ENCODE measurements at places on chromosomes 1 and 21.
A peak's percentile ranks its signal among the peaks of the same experiment; 100 is the strongest.

- no peak for DNase-seq
These were observed 174.2 kb downstream of the RRAGC start for GRCh38 chr1:38685388-38685787.

GRCh38 chr1:6984536-6984935 lies 199.3 kb downstream of the CAMTA1 start:
- no peak for DNase-seq

DNA sequence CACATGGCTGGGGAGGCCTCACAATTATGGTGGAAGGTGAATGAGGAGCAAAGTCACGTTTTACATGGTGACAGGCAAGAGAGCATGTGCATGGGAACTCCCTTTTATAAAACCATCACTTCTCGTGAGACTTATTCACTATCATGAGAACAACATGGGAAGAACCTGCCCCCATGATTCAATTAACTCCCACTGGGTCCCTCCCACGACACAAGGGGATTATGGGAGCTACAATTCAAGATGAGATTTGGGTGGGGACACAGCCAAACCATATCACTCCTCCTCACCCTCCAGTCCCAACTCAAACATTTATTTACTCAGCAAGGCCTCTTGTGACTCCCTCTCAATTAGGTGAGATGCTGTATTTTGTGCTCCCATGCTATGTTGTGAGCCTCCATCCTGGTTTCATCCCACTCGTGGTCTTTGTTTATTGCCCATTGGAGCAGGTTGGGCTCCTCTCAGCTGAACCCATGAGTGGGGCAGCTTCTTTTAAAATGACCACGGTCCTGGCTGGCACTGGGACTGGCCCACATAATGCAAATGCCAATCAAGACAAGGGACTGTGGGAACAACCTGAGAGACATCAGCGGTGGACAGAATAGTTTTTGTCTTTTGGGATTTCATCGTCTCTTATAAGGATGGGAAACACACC lies 28.8 kb downstream of the IRF2BP2 start:
- DNase-seq = no peak

DNA sequence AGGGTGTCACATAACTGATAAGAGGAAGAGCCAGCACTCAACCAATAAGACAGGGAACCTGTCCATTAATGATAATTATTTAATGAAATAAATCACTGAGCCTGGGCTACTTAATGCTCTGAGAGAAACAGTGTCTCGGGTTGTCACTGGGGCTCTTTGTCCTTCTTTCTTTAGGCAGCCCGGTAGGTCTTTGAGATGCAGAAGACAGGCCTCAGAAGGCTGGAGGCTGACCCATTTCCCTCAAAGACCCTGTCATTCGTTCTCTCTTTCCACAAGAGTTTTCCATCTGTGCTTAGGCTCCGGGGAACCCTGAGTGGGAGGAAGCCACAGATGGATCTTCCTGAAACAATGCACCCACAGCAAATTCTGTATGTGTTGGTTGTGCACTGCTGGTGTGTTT lies 68.2 kb downstream of the BRINP2 start:
- DNase-seq = no peak

DNA sequence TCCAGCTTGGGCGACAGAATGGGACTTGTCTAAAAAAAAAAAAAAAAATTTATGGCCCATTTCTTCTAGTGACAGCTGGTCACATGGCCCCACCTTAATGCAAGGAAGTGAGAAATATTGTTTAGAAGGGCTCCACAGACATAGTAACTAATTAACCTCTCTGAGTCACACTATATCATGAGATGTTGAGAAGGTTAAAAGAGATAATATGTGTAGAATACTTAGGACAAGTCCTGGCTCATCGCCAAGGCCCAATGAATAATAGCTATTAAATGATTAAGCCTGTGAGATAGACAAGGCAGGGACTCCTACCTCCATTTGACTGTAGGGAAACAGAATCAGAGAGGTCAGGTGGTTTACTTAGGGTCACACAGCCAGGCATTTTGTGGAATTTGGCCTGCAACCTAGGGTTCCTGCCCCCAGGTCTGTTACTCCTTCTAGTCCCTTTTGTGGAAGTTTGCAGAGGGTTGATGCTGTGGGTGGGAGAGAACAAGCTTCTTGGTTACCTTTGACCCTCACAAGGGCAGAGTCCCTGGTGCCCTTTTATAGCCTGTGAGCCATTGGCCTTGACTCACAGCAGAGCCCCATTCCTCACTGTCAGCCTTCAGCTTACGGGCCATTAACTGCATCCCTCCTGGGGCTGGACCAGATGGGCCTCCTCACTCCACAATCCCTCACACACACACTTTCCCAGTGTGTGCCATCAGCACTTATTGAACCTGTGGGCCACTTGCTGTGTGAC lies 48.5 kb downstream of the OPRD1 start:
- DNase-seq = no peak

GRCh38 chr1:205273551-205273982 lies 45.8 kb downstream of the TMCC2 start:
- DNase-seq = peak; percentile 83

- no peak for DNase-seq
These were observed 94.9 kb upstream of the ETV3 start for GRCh38 chr1:157233131-157233530.

DNA sequence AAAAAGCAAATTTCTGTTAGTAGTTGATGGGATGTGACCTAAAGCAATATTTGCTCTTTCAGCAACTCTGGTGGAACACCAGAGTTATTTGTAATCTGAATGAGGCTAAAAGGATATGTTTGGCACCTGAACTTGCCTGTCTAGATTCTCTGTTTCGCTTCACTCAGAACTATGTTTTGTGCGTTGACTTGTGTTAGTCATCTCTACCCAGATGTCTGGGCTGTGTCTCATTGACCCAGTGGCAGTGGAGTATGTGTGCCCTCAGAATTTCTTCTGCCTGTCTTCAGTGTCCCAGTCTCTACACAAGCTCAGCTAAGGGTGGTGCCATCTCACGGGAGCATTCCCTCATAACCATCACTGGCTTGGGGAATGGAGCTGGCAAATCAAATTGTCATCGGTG lies 13.9 kb downstream of the KCNK1 start:
- DNase-seq = peak; percentile 28

GRCh38 chr1:177229781-177230180 lies 59.0 kb downstream of the BRINP2 start:
- no peak for DNase-seq

DNA sequence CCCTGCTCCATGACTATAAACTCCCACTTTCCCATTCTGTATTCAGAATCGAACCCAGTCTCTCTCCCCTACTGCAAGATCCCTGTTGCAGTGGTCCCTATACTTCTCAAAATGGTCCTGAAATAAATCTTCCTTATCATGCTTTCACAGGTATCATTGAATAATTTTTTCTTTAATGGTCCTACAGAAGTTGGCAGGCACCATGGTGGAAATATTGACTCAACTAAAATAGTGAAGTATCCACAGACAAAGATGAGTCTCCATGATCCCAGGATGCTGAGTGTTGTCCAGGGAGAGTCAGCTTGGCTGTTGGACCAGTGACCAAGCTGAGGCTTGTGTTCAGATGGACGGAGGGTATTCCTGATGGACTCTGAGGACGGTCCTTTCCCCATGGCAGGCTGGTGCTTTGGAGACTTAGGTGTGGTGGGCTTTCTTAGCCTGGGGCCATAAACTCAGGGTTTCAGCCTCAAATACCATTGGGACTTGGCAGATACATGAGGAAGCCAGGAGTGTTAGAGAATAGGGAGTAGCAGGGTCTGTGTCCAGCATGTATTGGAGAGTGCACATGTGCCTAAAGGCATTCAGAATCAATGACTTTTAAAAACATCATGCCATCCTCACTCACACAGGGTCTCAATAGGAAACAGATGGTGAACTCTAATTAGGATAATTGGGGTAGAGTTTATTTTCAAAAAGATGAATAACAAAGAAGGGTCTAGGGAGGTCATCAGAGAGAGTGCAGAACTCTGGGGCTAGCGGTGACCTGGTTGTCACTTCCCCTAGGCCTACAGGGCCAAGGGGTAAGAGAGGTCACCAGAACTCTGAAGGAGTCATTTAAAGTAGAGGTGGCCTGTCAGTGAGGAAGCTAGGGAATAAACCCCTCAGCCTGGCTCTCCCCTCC lies 19.8 kb downstream of the TINAGL1 start:
- no peak for DNase-seq

DNA sequence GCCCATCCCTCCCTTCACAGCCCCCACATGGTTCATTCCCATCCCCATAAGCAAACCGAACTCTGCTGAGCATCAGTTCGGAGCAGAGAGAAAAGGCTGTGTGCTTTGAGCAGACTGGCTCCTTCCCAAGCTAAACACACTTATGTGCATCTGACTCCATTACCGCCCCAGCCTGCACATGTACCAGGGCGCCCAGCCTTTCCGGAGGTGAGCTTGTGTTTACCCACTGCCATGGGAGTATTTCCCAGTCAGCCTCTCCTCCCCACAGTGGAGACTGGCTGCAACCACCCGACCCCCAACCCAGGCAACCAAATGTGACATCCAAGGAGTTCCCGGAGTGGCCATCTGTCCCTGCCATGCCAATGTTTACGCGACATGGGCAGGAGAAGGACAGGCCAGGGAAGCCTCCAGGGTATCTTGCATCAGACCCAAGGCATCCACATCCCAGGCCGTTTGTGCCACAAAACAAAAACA lies 9.4 kb downstream of the TIAM1 start:
- DNase-seq = no peak

GRCh38 chr21:31354122-31354521 lies 10.1 kb upstream of the TIAM1 start:
- peak; percentile 88 for DNase-seq

DNA sequence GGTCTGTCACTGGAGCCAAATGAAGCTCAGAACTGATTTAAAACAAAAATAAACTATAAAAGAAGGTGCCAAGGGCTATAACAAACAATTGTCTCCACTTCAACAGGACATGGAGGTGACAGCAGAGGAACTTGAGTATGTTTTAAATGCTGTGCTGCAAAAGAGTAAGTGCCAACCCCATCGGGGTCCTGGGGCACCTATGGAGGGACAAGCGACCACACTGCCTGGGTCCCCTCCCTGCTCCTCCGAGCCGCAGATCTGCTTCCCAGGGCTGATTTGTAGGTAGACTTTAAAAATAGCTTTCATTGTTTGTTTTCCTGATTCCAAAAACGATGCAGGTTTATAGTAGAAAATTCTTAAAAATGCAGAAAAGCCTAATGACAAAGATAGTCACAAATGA lies 42.8 kb downstream of the CAPN9 start:
- DNase-seq = no peak

GRCh38 chr1:199150756-199151155 lies 511.9 kb downstream of the PTPRC start:
- DNase-seq = no peak

- DNase-seq = no peak
These were observed 59.7 kb downstream of the MYOM3 start for GRCh38 chr1:24052220-24052619.

GRCh38 chr1:195053478-195053877 lies 1554.8 kb downstream of the KCNT2 start:
- DNase-seq = no peak

GRCh38 chr1:93735722-93736121 lies 54.1 kb upstream of the BCAR3 start:
- peak; percentile 57 for DNase-seq

DNA sequence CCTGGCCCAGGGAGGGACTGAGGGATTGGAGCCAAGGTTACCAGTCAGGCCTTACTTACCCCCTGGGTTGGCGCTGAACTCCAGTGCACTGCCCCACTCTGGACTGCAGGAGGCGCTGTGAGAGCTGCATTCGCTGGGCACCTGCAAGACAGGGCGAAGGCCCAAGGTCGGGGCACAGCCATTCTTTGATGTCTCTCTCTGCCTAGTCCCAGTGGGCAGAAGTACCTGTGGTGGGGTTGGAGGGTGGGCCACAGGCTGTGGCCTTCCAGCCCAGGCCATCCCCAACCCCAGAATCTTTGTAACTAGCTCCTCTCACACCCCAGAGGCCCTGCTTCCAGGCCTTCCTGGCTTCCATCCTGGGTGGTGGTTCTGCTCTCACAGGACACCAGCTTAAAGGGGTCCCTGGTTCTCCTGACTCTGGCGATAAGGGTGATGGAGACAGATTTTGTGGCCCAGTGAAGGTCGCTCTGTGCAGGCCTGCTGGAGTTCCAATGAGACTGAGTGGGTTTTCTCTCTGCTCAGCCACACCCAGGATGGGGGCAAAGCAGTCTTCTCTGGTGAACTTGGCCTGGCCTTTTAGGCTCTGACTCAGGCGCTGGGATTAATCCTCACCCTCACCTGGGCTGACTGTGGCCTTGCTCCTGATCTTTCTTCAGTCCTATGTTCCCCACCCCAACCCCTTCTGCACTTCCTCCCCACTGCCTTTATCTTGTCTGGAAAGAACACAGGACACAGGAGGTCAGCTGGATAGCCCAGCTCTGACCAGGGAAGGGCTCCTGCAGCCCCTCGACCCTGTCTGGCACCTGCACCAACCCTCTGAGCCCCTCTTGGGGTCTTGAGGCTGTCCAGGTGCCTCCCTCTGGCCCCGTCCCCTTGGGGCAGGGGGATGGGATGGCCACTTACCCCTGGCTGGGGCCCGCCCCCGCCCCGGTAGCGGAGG lies 954 bp downstream of the MYOG start:
- peak; percentile 16 for DNase-seq

- no peak for DNase-seq
These were observed 3.4 kb downstream of the PIGV start for GRCh38 chr1:26791148-26791547.

- DNase-seq = no peak
These were observed 7.0 kb downstream of the TDRD5 start for GRCh38 chr1:179598631-179599030.

DNA sequence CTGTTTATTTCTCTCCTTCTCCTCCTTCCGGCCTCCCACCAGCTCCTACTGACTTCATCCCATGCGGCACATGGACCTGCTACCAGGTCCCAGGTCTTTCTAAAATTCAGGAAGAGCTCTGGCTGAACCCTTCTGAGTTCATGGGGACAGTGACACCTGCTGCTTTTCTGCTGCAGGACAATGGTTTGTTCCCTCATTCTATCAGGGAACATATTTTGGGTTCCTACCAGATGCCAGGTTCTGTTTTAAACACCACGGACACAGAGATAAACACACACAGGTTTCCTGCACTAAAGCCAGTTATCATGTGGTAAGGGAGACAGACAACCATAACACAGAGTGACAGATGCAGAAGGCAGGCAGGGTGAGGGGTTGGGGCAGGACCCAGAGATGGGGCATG lies 114.0 kb upstream of the RAB4A start:
- no peak for DNase-seq
